ENCODE measurements at places on chromosomes 4 and X.

- no peak for DNase-seq
Observed at GRCh38 chr4:173074501-173074946, 94.1 kb upstream of the GALNT7 start.

- no peak for DNase-seq
Observed at GRCh38 chrX:1384658-1385252, 7.2 kb downstream of the SLC25A6 start.

DNA sequence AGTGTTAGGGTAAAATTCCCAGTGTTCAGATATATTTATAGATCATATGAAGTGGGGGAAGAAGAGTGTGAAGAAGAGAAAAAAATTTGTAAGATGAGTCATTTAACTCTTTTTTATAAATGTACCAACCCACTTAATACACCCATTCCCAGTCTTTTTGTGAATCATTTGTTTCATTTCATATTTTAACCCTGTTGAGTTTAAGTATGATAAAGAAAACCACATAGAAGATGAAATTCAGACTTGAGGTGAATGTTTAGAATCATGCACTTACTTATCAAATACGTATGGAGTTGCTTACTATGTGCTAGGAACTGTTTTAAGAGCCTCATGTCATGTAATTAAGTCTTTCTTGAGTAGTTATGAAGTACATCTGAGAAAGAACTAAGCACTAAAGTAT, 56.6 kb upstream of the DAPP1 start:
- DNase-seq: no peak

GRCh38 chr4:121764702-121765367, at the start of gene SMIM43:
TSS of gene SMIM43 (minus strand) at chr4:121765164. CDS start at chr4:121765105, 59 bp downstream.
- no peak for DNase-seq

DNA sequence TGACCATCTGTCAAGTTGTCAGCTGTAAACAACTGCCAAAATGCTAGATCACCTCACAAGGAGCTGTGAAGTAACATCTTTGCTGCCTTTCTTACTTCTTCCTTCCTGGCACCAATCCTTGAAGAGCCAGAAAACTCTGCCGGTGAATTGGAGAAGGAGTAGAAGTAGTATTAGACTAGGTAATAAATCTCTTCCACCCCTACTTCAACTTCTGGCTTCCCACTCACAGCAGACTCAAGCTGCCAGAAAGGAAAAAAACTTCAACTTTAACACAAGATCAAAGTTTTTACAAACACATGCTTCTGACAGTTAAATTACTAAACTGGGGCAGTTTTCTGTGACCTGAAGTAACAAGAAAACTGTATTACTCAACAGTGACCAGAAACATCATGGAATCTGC, 164.7 kb upstream of the SLC7A11 start:
- no peak for DNase-seq

- DNase-seq: no peak
Observed at GRCh38 chrX:45623266-45623665, 422.6 kb upstream of the DIPK2B start.

GRCh38 chrX:123339221-123339905, 155.3 kb downstream of the GRIA3 start:
- no peak for DNase-seq

DNA sequence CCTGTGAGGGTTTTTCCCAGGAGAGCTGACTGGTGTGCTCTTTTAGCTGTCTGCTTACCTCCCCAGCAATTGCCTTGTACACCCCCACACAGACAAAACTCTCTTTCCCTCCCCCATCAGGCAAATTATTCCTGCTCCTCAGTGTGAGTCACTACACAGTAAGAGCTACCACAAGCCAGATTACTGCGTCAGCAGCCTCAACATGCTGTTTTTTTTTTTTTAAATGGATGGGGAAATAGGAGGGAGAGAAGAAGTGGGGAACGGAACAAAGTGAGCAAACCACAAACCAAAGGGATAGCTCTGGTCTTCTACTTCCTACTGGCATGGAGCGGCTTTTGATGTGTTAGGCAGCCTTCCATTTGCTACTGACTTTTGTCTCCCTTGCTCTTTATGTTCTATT, 107.5 kb upstream of the ACSL4 start:
- no peak for DNase-seq

DNA sequence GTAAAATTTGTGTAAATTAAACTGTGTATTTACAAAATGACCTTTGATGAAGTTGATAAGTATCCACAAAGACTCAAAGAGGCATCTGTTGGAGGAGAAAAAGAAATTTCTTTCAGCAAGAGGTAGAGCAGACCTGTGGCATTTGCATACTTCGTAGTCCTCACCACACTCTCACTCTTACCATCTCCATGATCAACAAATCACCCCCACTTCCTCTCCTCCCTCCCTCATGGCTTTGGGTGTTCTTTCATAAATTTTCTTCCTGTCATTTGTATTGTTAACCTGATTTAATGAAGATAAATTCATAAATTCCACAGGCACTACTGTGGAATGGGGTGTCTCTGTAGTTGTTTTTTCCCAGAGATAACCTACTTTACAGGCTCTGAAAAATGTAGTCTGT, 366.5 kb downstream of the ZNF674 start:
- no peak for DNase-seq

DNA sequence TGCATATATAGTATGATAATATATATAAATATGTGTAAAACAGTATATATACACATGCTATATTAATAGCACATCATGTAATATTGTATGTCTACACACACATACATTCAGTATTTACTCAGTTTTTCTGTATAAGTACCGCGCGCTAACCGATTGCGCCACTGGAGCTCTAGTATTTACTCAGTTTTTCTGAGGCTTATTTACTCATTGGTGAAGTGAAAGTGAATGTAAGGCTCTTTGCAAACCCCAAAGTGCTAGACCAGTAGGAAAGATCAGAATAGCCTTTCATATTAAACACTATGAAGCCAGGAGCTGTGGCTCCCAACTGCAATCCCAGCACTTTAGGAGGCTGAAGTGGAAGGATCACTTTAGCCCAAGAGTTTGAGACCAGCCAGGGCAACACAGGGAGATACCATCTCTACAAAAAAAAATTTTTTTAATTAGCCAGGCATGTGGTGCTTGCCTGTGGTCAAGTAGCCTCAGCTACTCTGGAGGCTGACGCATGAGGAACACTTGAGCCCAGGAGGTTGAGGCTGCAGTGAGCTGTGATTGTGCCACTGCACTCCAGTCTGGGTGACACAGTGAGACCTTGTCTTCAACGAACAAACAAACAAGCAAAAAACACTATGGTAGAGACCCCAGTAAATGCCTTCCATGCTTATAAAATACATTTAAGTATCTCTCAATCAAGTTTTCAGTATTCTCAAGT, 125.8 kb downstream of the KIT start:
- no peak for DNase-seq

DNA sequence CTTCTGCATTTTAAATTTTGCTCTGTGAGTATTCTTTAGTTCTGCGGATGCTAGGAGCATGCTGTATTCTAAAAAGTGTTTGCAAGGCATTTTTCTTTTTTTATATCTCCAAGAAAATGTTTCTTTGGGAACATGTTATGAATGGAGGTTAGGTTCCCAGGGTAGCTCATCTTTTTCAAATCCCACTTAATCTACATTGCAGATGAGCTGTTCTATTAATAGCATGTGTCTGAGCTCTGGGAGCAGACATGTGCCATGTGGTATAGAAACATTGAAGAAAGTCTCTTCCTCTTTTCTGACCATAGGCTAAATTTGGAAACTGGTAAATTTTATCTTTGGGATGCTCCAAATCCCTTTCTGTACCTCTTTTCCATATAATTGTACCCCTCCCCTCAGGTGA, 23.2 kb downstream of the DIAPH2 start:
- DNase-seq: no peak

DNA sequence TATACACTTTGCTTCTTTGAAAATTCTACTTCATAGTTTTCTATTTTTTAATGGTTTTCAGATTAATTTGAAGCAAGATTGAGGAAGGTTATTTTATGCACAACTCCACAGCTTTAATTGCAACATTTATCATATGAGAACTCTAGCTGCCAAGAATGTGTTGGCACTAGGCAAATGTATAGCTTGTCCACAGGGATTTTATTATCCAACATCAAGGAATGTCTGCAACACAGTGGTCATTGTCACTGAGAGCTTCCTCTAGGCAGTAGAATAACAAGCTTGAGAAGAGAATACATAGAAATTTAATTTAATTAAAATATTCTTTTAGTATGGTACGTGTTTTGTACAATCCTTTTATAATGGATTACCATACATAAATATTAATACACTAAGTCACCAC, 1600.8 kb downstream of the ARAP2 start:
- no peak for DNase-seq

DNA sequence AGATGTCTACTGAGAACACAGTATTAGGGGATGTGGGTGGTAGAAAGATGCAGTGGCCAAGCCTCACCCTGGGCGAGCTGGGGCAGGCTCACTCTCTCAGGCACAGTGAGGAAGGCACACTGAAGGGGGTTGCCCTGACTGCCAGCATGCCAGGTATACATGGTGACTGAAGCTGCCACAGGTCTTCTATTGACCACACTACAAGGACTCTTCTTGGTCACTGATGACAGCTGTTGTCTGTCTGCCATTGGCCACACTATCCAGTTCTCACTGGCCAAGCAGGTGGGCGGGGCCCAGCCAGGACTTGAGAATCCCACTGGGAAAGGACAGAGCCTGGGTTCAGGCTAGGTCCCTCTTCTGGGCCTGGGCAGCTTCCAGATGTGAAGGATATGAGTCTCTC, 39.7 kb upstream of the TBC1D14 start:
- no peak for DNase-seq

DNA sequence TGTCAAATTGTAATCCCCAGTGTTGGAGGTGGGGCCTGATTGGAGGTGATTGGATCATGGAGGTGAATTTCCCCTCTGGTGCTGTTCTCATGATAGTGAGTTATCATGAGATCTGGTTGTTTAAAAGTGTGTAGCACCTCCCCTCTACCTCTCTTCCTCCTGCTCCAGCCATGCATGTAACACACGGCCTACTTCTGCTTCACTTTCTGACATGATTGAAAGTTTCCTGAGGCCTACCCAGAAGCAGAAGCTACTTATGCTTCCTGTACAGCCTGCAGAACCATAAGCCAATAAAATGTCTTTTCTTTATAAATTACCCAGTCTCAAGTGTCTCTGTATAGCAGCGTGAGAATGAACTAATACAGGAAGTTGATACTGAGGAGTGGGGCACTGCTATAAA, 61.7 kb upstream of the DDX60 start:
- no peak for DNase-seq

- DNase-seq: no peak
Observed at GRCh38 chr4:40613456-40613855, 16.2 kb downstream of the RBM47 start.

DNA sequence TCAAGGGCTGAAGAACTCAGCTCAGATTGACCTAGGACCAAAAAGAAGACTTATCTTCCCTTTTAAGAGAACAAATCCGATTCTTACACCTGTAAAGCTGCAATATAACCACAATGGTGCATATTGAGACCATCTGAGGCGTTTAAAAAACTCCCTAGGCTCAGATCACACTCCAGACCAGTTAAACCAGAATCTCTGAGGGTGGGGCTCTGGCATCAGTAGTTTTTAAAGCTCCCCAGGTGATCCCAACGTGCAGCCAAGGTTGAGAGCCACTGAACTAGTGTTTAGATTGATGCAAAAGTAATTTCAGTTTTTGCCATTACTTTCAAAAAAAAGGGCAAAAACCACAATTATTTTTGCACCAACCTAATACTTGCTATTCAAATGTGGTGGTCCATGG, 73.9 kb upstream of the GPM6B start:
- DNase-seq: no peak

GRCh38 chr4:8403173-8403753, 37.3 kb downstream of the ACOX3 start:
- DNase-seq: peak; percentile 17

Data from stimulated activated CD8-positive, alpha-beta memory T cell treated with anti-CD3 and anti-CD28 coated beads, Interleukin-7, amount 100 ng/mL, for 48 hours (primary cell).